ENCODE measurements at places on chromosomes 3 and 15.

GRCh38 chr15:88098361-88098760, 158.2 kb downstream of the NTRK3 start:
- no peak for DNase-seq

DNA sequence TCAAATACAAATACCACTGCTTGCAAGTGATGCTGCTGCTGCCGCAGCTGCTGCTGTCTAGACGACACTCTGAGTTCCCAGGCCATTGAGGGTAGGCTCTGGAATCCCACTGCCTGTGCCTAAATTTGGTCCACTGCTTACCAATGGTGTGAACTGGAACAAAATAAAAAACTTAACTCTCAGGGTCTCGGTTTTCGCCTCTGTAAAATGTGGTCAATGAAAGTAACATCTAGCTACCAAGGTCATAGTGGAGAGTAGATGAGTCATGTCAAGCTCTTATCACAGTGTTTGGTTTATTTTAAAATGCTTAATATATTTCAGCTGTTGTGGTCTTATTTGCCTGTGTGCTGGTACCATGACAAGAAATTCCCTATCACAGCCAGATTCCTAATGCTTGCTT, 299.3 kb downstream of the CLSTN2 start:
- no peak for DNase-seq

DNA sequence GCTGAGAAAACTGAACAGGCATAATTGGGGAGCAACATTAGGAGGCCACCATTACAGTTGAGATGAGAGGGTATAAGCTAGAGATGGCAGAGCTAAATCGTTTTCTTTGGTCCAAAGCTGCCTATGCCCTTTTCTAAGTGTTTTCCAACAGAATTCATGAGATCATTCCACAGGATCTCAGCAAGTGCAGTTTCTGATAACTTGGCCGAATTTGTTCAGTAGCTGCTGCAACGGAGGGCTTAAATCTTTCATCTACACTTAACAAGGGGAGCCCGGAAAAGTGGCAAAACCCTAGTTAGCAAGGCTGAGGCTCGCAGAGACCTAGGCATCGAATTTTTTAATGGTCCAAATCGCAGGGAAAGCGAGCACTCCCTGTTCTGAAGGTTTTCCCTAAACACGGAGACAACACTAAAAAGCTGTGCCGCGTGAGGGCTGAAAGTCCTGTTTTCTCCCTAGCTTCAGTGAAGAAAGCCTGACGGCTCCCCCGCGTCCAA, 531 bp upstream of the BLOC1S6 start:
- DNase-seq: peak; percentile 5

- DNase-seq: no peak
These were observed 148.9 kb downstream of the IL20RB start for GRCh38 chr3:137106612-137107240.
